Skin of body (tissue), 3 donors: ENCODE measurements at places on chromosomes 12 and 14.

- no peak for DNase-seq
Observed at GRCh38 chr12:47110718-47111391, 31.1 kb upstream of the AMIGO2 start.

GRCh38 chr12:53927220-53928029 is 11.2 kb upstream of the HOXC13 start:
- DNase-seq, result no peak

DNA sequence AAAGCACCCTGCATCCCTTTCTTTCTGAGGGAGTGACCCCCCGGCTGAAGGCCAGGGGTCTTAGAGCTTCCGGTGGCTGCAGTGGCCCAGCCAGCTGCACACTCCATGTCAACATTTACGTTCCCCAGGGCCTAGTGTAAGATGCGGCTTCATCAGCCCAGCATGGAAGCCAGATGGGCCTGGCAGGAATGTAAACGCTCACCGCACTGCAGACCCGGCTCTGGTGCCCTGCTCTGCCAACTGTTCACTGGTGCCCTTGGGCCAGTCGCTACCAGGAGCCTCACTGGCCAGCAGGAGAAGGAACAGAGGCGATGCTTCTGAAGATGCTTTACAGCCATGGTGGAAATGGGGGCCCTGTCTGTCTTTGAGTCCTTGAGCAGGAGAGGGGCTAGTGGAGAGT is 8.6 kb upstream of the TMEM119 start:
- no peak for DNase-seq

DNA sequence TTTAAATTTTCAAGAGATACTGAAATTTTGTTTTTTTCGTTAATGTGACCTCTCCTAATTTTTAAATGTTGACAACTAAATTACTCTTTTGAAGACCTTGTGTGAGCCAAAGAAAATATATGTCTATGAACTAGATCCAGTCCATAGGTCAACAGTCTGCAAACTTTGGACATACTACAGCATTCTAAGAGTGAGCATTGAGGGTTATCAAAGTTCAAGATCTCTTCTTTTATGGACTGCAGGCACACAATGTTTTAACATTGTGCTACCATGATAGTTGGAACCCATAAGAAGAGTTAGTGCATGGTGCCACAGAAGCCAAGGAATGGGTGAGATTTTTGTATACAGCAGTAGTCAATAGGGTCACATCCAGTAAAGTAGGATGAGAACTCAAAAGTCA is 43.0 kb upstream of the ACSS3 start:
- DNase-seq, result no peak

- no peak for DNase-seq
Observed at GRCh38 chr12:114901316-114901715, 217.3 kb upstream of the TBX3 start.
